ENCODE measurements at places on chromosomes 7 and 10. TPM values are rescaled to one million over a fixed set of nuclear protein-coding genes. Genes with fewer than 3 reads are reported as not detected.
A peak's percentile ranks its signal among the peaks of the same experiment; 100 is the strongest.

The ANKRD61 gene
- total RNA-seq: 0.20 TPM

GRCh38 chr7:139561-140243 is 52.7 kb upstream of the FAM20C start:
- no peak for DNase-seq

The IFIT1B gene
- 0.15 TPM for total RNA-seq

GRCh38 chr7:104928721-104929400 is 85.1 kb upstream of the KMT2E start:
- no peak for DNase-seq

The PTPN20 gene
- 0.45 TPM for total RNA-seq

The HMX2 gene
- total RNA-seq: not detected

DNA sequence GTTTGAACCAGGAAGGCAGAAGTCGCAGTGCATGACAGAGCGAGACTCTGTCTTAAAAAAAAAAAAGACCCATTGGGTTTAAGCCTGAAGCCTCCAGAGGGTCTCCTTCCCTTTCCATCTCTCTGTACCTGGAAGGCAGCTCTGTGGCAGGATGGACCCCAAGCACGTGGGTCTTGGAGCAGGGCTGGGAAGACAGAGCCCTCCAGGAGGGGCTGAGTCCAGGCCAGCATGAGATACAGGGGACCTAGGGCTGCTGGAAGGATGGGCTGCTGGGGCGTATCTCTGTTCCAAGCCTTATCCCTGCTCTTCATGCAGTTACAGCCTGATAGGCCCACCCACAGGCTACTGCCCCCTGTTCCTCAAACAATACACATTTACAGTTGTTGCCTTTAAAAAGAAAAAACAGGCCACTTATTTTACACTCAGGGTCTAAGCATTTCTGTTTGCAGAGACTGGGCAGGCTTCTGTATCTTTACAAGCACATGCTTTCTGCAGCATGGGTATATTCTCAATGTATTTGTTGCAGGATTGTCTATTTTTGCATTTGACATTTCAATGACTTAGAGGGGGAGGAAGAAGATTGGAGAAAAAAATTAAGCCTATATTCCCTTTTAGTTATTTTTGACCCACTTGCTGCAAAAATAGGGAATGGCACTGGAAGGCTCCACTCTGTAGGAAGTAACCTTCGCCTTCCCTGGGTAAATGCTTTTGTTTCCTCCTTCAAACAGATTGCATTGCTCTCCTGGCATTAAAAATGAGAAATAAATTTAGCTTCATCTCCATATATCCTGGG is 60.1 kb downstream of the FAM171A1 start:
- DNase-seq: no peak

- no peak for DNase-seq
Observed at GRCh38 chr10:119505131-119505551, 37.4 kb downstream of the RGS10 start.

- DNase-seq: peak; percentile 7
Observed at GRCh38 chr7:109094-109493, 83.3 kb upstream of the FAM20C start.

The PTN gene
- not detected for total RNA-seq

The IFIT5 gene
- 45.1 TPM for total RNA-seq
